ENCODE measurements at places on chromosomes 13 and 19.
A peak's percentile ranks its signal among the peaks of the same experiment; 100 is the strongest.

GRCh38 chr13:31172001-31172400 is 10.3 kb upstream of the HSPH1 start:
- no peaks in the 10 kb centered on the region for H3K36me3 ChIP-seq
- DNase-seq: no peak
- H3K4me1 ChIP-seq: no peaks in the 10 kb centered on the region
- H3K27ac ChIP-seq: no peak overlapping the region

- H3K4me3 ChIP-seq: peak overlapping the region; percentile 96
- DNase-seq: no peak
- H3K27me3 ChIP-seq: no peaks in the 10 kb centered on the region
- H3K27ac ChIP-seq: peak overlapping the region; percentile 97
Measured at GRCh38 chr19:18558202-18558555, 509 bp downstream of the KXD1 start.

GRCh38 chr13:87554045-87554444 is 117.1 kb upstream of the SLITRK5 start:
- no peaks in the 10 kb centered on the region for H3K36me3 ChIP-seq
- H3K27ac ChIP-seq: no peak overlapping the region
- H3K4me3 ChIP-seq: no peak overlapping the region
- H3K4me1 ChIP-seq: no peaks in the 10 kb centered on the region
- DNase-seq: no peak

- no peak overlapping the region for H3K27ac ChIP-seq
- H3K36me3 ChIP-seq: peaks cover 16% of the 10 kb centered on the region
- no peak overlapping the region for H3K4me3 ChIP-seq
- no peaks in the 10 kb centered on the region for H3K27me3 ChIP-seq
Measured at GRCh38 chr19:3770136-3770999, 1.7 kb downstream of the RAX2 start.

GRCh38 chr13:25085125-25085742 is 10.7 kb upstream of the PABPC3 start:
- H3K27ac ChIP-seq: no peak overlapping the region
- no peak for DNase-seq
- H3K4me3 ChIP-seq: no peak overlapping the region
- H3K4me1 ChIP-seq: no peaks in the 10 kb centered on the region
- no peaks in the 10 kb centered on the region for H3K36me3 ChIP-seq

GRCh38 chr19:6217752-6218334 is 61.9 kb downstream of the MLLT1 start:
- peaks cover 37% of the 10 kb centered on the region for H3K4me1 ChIP-seq
- no peak overlapping the region for H3K4me3 ChIP-seq
- H3K27ac ChIP-seq: peak overlapping the region; percentile 44
- H3K27me3 ChIP-seq: no peaks in the 10 kb centered on the region
- peaks cover 42% of the 10 kb centered on the region for H3K36me3 ChIP-seq
- DNase-seq: no peak

DNA sequence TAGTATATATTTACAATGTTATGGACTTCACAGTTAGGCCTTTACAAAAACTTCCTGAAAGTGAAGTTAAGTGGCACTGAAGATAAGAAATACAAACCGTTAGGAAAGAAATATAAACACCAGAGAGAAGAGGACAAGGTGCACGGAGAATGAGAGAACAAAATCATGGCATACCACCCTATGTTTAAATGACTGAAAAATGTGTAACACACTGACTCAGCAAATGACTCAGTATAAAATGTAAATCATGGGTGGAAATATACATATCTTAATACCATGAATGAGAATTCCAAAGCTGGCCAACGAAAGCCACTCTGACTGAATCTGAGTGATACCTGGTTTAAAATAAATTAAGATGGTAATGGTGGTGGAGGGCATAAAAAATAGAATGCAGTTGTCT is 260.8 kb downstream of the DNAJC15 start:
- H3K27me3 ChIP-seq: no peaks in the 10 kb centered on the region
- H3K27ac ChIP-seq: no peak overlapping the region
- no peaks in the 10 kb centered on the region for H3K4me1 ChIP-seq
- no peak overlapping the region for H3K4me3 ChIP-seq

DNA sequence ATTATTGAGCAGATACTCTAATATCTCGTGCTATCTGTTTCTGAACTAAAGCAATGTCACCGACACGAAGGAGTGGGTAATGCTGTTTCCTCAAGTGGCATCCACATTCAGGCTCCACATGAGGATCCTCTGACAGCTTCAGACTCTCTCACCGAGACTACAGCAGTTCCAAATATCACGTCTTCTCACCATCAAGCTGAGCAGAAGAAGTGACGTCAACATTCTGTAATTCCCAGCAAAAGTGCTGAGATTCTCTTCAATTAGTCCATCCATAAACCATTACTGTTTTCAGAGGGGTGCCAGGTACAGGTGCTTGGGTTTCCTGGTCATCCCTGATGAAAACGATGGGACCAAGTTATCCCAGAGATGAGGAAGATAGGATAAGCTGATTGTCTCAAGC is 110.0 kb upstream of the DACH1 start:
- H3K4me1 ChIP-seq: no peaks in the 10 kb centered on the region
- H3K27me3 ChIP-seq: no peaks in the 10 kb centered on the region
- H3K36me3 ChIP-seq: no peaks in the 10 kb centered on the region
- H3K4me3 ChIP-seq: no peak overlapping the region

GRCh38 chr13:108283110-108283509 is 13.6 kb downstream of the TNFSF13B start:
- no peaks in the 10 kb centered on the region for H3K27me3 ChIP-seq
- no peak for DNase-seq
- H3K4me1 ChIP-seq: no peaks in the 10 kb centered on the region
- H3K4me3 ChIP-seq: no peak overlapping the region

- DNase-seq: no peak
- H3K4me1 ChIP-seq: no peaks in the 10 kb centered on the region
- no peaks in the 10 kb centered on the region for H3K27me3 ChIP-seq
- no peak overlapping the region for H3K27ac ChIP-seq
- no peak overlapping the region for H3K4me3 ChIP-seq
Measured at GRCh38 chr19:8695911-8696310, 2.7 kb downstream of the ACTL9 start.

DNA sequence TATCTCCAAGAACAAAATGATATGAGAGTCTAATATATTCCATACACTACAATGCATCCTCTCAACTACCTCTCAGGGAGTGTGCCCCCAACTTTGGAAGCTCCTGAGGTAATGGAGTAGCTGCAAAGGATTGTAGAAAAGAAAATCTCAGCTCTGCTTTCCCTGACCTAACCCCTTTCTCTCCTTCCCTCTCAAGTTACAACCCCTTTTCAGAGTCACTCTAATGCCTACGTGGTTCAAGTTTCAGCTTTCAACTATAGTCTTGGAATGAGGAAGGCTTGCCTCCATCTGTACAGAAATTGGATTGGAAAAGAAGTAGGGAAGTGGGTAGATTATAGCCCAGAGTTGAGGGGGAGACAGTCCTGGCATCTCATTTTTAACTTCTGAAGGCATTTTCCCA is 256.0 kb downstream of the PCDH9 start:
- H3K36me3 ChIP-seq: no peaks in the 10 kb centered on the region
- H3K27me3 ChIP-seq: no peaks in the 10 kb centered on the region
- no peaks in the 10 kb centered on the region for H3K4me1 ChIP-seq
- no peak overlapping the region for H3K4me3 ChIP-seq
- DNase-seq: no peak
- no peak overlapping the region for H3K27ac ChIP-seq

DNA sequence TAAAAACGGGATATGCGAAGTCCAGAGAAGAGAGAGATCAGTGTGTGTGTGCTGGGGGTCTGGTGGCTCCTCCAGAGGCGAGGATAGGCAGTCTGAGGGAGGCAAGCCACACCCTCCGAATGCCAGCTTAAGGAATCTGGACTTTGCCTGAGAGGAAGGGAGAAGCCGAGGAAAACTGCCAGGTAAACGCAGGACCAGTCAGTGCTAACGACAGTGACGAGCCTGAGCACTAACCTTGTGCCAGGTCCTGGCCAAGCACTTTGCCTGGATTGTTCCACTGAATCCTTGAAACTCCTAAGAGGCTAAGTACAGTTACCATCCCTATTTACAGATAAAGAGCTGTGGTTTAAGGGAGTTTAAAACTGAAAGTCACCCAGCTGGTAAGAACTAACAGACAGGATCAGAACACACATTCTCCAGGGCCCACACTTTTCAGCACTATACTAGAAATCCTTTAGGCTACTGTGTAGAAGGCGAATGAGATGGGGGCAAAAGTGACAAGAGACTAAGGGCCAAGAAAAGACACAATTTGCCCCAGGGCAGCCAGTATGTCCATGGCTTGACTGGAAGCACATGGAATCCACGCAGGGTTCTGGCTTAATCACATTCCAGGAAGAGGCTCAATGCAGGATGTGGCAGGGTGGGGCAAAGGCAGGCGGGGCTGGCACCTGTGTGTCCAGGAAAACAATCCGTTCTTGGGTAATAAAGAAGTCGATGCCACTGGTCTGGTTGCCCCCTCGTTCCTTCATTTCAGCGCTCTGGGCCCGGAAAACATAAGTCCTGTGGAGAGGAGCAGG is 15.1 kb downstream of the SMG9 start:
- peaks cover 82% of the 10 kb centered on the region for H3K36me3 ChIP-seq
- H3K27me3 ChIP-seq: no peaks in the 10 kb centered on the region
- peak; percentile 77 for DNase-seq
- peaks cover 22% of the 10 kb centered on the region for H3K4me1 ChIP-seq

DNA sequence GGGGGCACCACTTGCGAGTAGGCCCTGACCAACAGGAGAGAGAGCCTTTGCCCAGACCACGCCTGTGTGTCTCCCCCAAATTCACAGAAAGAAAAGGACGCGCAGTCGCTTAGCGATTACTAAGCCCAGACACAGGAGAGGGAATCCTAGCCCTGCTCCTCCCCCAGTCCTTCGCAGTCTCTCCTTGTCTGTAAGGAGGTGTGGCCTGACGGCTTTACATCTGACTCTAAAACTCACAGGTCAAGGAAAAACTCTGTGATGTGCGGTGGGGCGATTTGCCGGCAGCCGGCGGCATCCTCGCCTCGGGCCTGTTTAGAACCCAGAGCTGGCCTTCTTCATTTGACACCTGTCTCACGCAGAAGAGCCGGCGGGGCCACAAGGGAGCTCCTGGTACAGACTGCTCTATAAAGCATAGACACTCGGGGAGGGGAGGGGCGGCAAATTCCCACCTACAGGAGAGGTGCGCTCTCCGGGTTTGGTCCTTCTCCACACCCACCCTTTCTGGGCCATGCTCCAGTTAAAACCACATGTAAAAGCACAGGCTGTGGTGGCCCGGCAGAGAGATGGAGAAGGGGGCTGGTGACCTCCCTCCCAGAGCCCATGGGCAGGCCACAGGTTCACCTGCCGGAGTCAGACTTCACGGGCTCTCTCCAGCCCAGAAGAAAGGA is 17.8 kb downstream of the GPR12 start:
- no peaks in the 10 kb centered on the region for H3K4me1 ChIP-seq
- H3K36me3 ChIP-seq: no peaks in the 10 kb centered on the region
- no peak for DNase-seq
- no peak overlapping the region for H3K4me3 ChIP-seq
- no peak overlapping the region for H3K27ac ChIP-seq

GRCh38 chr13:49584771-49585182 is 581 bp downstream of the RCBTB1 start:
- no peaks in the 10 kb centered on the region for H3K27me3 ChIP-seq
- no peak for DNase-seq
- H3K4me1 ChIP-seq: no peaks in the 10 kb centered on the region
- peaks cover 7% of the 10 kb centered on the region for H3K36me3 ChIP-seq
- H3K4me3 ChIP-seq: peak overlapping the region; percentile 78

DNA sequence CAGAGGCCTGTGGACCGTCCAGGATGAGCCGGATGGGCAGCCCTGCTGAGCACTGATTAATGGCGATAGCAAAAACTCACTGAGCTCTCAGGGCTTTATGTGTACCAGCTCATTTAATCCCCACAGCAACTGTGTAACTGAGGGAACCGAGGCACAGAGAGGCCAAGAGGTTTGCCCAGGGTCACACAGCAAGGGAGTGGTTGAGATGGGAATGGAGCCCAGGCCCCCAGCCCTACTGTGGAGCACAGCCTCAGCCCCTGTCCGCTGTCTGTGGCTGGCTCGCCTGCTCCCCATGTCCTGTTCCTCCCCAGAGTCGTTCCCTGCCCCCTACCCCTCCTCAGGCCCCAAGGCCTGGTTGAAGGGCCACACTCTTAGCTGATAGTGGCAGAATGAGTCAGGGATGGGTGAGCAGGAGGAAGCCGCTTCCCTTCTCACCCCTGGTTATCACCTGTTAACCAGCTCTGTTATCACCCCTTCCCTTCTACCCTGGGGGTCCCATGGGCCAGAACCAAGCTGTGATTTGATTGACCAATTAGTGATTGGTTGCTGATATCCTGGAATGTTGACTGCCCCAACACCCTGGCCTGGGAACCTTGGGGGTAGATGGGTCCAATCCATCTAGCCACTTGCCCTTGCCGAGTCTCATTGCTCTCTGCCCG is 21.2 kb downstream of the CAPN12 start:
- H3K27me3 ChIP-seq: no peaks in the 10 kb centered on the region
- H3K4me3 ChIP-seq: no peak overlapping the region
- H3K36me3 ChIP-seq: peaks cover 100% of the 10 kb centered on the region
- peaks cover 61% of the 10 kb centered on the region for H3K4me1 ChIP-seq
- H3K27ac ChIP-seq: peak overlapping the region; percentile 63

DNA sequence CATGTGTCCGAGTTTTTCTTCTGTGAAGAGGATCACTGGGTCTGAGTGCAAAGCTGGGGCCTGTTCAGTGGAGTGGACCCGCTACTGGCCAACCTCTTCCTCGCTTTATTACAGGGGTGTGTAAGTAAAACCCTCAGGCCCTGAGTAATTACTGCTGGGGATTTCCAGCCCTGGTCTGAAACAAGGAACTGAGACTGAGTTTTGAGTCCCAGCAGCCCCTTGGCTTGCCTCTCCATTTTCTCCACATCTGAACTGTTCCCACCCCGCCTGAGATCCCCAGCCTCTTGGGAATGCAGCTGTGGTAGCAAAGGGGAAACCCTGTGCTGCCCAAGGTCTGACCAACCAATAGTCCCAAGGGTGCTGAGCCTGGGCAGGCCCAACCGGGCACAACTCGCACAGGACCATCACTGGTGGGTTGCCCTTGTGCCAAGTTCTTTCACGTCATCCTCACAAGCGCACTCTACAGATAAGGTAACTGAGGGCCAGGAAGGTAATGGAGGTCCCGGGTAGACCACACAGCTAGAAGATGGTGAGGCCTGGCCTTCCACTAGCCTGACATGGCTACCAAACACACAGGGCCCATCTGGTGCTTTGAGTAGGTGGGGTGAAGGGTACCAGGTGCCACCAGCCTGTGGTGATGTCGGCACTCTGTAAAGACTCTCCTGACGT is 13.7 kb upstream of the SLC35E1 start:
- peaks cover 33% of the 10 kb centered on the region for H3K4me1 ChIP-seq
- no peak for DNase-seq
- H3K27me3 ChIP-seq: no peaks in the 10 kb centered on the region
- no peak overlapping the region for H3K4me3 ChIP-seq

DNA sequence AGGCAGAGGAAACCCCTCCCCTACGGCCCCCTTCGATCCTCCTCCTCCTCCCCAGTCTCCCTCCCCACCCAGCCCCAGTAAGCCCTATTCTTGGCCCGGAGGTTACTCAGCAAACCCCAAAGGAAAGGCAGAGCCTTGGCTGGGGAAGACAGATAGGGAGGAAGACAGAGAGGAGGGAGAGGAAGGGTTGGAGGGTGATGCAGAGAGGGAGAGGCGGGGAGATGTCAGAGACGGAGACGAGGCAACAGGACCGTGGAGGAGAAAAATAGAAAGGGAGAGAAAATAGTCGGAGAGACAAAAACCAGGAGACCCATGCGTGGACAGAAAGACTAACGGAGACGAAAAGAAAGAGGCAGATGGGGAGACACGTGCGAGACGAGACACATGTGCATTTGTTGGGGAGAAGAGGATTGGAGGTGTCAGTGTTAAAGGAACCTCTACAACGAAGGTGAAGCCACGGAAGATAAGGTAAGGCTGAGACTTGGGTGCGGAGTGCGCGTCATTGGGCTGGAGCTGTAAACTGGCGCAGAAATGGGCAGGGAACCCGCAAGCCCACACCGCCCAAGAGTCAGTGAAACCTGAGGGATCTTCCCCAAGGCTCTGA is 2.9 kb downstream of the TGFB1 start:
- H3K4me3 ChIP-seq: peak overlapping the region; percentile 53
- H3K4me1 ChIP-seq: peaks cover 24% of the 10 kb centered on the region
- peaks cover 47% of the 10 kb centered on the region for H3K27me3 ChIP-seq

Measured in large intestine (tissue), 12 donors.